ENCODE measurements at places on chromosomes 5 and 9. TPM values are rescaled to one million over a fixed set of nuclear protein-coding genes. Genes with fewer than 3 reads are reported as not detected.

C9orf72 gene
- 3.6 TPM for total RNA-seq

PCDHGB1 gene
- total RNA-seq = not detected

HAND1 gene
- total RNA-seq = not detected

GPR21 gene
- 0.37 TPM for total RNA-seq

NACC2 gene
- 6.3 TPM for total RNA-seq

GRCh38 chr9:91043056-91043810 lies 241.6 kb downstream of the SYK start:
- no peaks in the 10 kb centered on the region for H3K27me3 ChIP-seq
- H3K4me1 ChIP-seq = peaks cover 83% of the 10 kb centered on the region
- no peak overlapping the region for H3K4me3 ChIP-seq
- H3K36me3 ChIP-seq = peaks cover 4% of the 10 kb centered on the region

DNA sequence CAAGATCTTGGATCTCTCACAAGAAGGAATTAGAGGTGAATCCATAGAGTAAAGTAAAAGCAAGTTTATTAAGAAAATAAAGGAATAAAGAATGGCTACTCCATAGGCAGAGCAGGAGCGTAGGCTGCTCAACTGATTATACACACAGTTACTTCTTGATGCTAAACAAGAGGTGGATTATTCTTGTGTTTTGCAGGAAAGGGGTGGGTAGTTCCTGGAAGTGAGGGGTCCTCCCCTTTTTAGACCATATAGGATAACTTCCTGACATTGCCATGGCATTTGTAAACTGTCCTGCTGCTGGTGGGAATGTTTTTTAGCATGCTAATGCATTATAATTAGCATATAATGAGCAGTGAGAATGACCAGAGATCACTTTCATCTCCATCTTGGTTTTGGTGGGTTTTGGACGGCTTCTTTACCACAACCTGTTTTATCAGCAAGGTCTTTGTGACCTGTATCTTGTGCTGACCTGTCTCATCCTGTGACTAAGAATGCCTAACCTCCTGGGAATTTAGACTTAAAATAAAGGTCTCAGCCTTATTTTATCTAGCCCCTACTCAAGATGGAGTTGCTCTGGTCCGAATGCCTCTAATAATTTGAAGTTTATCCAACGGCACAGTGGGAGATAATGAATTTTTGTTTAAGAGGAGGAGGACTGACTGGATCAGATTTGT lies 165.7 kb upstream of the DMRT1 start:
- no peaks in the 10 kb centered on the region for H3K36me3 ChIP-seq
- H3K27me3 ChIP-seq = peaks cover 16% of the 10 kb centered on the region
- no peak overlapping the region for H3K27ac ChIP-seq
- H3K4me1 ChIP-seq = peaks cover 22% of the 10 kb centered on the region
- H3K4me3 ChIP-seq = no peak overlapping the region
- no peak for DNase-seq

- no peak for DNase-seq
- no peak overlapping the region for H3K4me3 ChIP-seq
- H3K27me3 ChIP-seq = no peaks in the 10 kb centered on the region
- H3K4me1 ChIP-seq = no peaks in the 10 kb centered on the region
Measured at GRCh38 chr9:134919303-134919702, 1.6 kb upstream of the FCN1 start.

- DNase-seq = no peak
- H3K27ac ChIP-seq = no peak overlapping the region
- no peaks in the 10 kb centered on the region for H3K36me3 ChIP-seq
Measured at GRCh38 chr9:113131689-113132151, 19.1 kb upstream of the SLC31A2 start.

- H3K36me3 ChIP-seq = no peaks in the 10 kb centered on the region
- no peak overlapping the region for H3K27ac ChIP-seq
- no peak overlapping the region for H3K4me3 ChIP-seq
- no peaks in the 10 kb centered on the region for H3K27me3 ChIP-seq
- H3K4me1 ChIP-seq = no peaks in the 10 kb centered on the region
Measured at GRCh38 chr9:107698779-107699178, 209.2 kb upstream of the KLF4 start.

DNA sequence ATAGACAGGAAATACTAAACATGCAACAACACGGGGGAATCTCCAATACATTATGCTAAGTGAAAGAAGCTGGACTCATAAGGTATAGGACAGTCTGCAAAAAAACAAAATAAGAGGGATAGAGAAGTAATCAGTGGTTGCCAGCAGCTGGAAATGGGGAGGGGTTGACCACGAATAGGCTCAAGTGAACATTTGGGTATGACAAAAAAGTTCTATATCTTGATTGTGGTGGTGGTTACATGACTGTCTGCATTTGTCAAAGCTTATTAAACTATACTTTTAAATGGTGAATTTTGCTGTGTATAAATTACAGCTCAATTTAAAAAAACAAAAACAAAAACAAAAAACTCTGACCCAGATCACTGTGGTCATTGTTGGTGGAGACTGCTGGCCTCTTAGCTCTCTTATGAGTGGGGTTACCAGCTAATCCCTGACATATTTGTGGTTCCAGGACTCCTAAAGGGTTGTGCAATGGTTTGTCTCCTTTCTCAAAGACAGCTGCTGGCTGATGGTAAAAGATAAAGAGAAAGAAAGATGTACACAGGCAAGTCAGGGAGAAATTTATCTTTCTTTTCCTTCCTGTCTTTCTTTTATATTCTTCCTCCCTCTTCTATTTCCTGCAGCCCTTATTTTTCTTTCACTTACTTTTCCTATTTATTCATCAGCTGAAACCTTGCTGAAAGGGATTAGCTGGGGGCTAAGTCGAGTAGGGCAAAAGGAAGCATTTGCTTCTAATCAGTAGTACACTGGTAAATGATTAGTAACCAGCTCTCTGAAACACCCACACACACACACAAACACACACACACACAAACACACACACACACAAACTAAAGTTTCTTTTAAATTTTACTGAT lies 42.6 kb upstream of the APC start:
- no peak overlapping the region for H3K27ac ChIP-seq
- H3K4me1 ChIP-seq = peaks cover 5% of the 10 kb centered on the region
- no peaks in the 10 kb centered on the region for H3K36me3 ChIP-seq
- H3K4me3 ChIP-seq = no peak overlapping the region
- H3K27me3 ChIP-seq = peaks cover 38% of the 10 kb centered on the region
